ENCODE measurements at places on chromosomes 7 and 10.

- DNase-seq = no peak
Observed at GRCh38 chr10:58414270-58415041, 29.2 kb downstream of the TFAM start.

GRCh38 chr7:66306243-66306642 is 101.1 kb downstream of the TPST1 start:
- DNase-seq = no peak

- DNase-seq = no peak
Observed at GRCh38 chr10:77071001-77071511, 566.6 kb downstream of the KCNMA1 start.

DNA sequence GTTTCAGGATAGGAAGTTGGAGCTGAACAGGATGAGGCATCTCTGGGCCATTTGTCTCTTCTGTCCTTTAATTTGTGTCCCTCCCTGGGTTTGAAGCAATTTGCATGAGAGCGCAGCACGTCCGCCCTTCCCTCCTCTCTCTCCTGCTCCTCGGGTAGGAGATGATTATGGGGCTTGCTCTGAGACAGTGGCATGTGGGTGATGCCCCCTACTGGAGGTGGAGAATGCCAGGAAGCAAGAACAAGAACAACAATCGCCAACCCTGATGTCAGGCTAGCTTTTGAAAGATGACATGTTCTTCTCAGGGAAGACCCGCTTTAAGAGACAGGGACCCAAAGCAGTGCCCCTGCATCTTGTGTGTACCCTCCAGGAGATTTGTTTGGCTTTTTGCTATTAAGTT is 63.9 kb upstream of the LOXL4 start:
- DNase-seq = no peak

DNA sequence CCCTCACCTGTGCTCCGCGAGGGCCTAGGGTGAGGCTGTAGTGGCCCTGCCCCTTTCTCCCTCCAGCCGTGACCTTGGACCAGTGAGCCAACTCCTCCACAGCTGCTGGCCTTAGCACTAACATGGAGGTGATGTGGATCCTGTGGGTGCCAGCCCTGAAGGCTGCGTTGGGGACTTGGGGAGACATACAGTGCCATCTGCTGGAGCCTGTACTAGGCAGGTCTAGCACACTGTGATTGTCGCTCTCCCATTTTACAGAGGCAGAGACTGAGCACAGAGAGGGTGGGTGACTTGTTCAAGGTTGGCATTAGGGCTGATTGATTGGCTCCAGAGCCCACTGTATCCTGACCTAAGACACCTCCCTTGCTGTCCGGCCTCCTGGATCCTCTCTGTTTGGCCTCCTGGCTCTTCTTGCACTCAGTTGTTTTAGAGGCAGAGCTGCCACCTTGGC is 37.6 kb downstream of the PRF1 start:
- no peak for DNase-seq
